ENCODE measurements at places on chromosomes 4 and X.

GRCh38 chrX:9352694-9353411 lies 112.0 kb upstream of the TBL1X start:
- no peak for DNase-seq

- no peak for DNase-seq
Measured at GRCh38 chr4:138833974-138834373, 181.6 kb upstream of the NOCT start.

DNA sequence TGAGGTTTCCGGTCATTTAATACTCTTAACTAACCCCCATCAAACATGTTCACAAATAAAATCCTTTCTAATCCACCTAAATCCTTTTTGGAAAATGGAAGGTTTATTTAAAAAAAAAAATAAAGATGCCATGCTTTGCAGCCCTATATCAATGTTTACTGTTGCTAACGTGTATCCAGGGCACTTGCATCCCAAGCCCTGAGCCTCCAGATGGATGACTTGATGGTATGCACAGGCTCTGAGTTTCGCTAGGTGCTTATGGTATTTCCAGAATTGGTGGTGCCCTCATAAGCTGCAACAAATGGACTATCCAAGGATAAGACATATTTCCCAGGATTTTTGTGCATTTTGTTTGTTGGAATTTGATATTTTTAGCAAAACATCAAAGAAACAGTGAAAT lies 257.7 kb downstream of the PRDM5 start:
- no peak for DNase-seq

DNA sequence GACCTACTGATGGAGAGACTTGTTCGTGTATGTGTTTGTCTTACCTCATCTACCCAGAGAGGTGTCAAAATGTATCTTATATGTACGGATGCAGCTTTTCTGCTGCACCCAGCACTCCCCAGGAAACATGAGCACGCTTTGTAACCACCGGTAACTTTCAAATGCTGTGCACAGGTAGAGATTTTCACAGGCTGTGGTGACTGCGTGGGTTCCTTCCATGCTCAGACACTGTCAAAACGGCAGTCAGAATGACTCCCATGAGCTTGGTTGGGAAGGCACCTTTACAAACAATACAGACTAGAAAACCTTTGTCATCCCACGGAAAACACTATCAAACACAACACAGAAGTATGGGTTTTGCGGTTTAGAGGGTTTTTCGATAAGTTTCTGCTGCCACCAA lies 28.2 kb downstream of the F11 start:
- no peak for DNase-seq

DNA sequence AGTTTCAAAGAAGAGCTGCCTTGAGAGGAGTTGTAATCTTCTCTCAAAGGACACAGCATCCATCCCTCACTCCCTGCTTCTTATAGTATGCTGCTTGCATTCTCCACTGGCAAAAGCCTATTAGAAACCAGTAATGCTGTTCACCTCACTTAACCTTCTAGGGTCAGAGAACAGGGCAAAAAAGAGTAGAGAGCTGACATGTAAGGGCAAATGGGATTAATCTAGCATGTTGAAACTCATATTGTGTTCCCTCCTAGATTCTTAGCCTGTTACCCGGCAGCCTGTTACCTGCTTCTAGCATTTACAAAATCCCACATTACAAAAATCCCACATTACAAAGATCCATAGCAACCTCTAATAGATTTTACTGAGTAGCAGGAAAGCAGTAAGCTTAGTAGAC lies 244.7 kb downstream of the SLC7A11 start:
- DNase-seq: no peak

DNA sequence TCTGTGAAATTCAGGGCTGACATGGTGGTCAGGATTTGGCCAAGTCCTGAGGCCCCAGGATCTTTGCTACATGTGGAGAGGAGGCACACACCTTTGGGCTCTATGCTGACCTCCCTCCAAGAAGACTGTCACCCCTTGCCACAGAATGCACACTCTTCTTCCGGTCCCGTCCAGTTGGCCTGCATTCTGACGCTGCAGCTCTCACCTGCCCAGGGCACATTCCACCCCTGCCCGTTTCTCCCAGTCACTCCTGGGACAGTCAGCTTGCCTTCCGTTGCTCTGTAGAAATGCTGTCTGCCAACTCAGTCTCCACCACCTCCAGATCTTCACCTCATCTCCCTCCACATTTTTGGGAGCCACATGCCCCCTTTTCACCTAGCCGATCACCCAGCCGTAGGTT lies 76.7 kb downstream of the SHROOM2 start:
- no peak for DNase-seq

GRCh38 chr4:124276461-124276860 lies 436.1 kb downstream of the ANKRD50 start:
- no peak for DNase-seq

DNA sequence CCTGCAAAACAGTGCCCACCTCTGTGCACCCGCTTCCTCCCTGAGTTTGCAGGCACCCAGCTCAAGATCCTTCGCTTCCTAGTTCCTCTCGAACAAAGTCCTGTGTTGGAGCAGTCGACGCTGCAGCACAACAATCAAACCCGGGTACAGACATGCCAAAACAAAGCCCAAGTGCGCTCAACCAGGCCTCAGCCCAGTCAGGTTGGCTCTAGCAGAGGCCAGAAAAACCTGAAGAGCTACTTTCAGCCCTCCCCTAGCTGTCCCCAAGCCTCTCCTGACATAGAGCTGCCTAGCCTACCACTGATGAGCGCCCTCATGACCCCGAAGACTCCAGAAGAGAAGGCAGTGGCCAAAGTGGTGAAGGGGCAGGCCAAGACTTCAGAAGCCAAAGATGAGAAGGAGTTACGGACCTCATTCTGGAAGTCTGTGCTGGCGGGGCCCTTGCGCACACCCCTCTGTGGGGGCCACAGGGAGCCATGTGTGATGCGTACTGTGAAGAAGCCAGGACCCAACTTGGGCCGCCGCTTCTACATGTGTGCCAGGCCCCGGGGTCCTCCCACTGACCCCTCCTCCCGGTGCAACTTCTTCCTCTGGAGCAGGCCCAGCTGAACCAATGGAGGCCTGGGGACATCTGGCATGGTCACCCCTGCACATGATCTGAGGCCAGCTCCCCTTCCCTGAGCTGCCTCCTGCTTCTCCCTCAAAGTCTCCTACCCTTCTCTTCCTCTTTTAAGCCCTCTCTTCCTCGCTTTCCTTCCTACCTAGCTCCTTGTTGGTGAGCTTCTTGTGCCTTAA lies 6.9 kb downstream of the APEX2 start:
- no peak for DNase-seq

- no peak for DNase-seq
Measured at GRCh38 chr4:173794662-173795061, 264.6 kb upstream of the HAND2 start.

GRCh38 chrX:36908801-36909675 lies 99.1 kb upstream of the FAM47C start:
- peak; percentile 1 for DNase-seq

GRCh38 chrX:108584617-108585211 lies 145.1 kb downstream of the COL4A5 start:
- DNase-seq: no peak

DNA sequence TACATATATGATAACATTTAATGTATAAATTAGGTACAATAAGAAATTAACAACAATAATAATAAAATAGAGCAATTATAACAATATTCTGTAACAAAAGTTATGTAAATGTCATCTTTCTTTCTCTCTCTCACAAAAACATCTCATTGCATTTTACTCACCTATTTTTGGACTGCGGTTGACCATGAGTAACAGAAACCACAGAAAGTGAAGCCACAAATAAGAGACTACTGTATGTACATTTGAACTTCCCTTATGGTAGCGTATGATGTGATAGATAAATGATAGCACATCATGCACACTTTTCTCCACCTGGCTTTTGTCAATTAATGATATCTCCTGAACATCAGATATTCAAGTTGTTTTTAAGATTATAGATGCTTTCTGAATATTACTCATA lies 80.5 kb downstream of the HNRNPD start:
- no peak for DNase-seq

GRCh38 chr4:151031831-151032605 lies 16.9 kb upstream of the LRBA start:
- DNase-seq: no peak

DNA sequence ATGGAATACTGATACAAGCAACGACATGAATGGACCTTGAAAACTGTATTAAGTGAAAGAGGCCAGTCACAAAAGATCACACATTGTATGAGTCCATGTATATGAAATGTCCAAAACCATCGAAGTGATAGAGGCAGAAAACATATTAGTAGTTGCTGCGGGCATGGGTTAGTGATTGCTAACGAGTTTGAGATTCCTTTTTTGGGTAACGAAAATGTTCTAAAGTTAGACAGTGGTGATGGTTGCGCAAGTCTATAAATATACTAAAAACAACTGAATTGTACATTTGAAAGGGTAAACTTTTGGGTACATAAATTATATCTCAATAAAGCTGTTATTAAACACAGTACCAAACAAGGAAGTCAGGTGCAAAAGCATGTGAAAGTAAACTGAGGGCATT lies 234.5 kb downstream of the FBXW7 start:
- DNase-seq: no peak

GRCh38 chr4:27023366-27023765 lies 162.7 kb downstream of the STIM2 start:
- no peak for DNase-seq

- DNase-seq: no peak
Measured at GRCh38 chrX:119790977-119791436, 423 bp downstream of the RPL39 start.

GRCh38 chr4:14994242-14994641 lies 8.0 kb upstream of the CPEB2 start:
- DNase-seq: no peak

GRCh38 chr4:96183611-96184010 lies 343.7 kb downstream of the PDHA2 start:
- DNase-seq: no peak

DNA sequence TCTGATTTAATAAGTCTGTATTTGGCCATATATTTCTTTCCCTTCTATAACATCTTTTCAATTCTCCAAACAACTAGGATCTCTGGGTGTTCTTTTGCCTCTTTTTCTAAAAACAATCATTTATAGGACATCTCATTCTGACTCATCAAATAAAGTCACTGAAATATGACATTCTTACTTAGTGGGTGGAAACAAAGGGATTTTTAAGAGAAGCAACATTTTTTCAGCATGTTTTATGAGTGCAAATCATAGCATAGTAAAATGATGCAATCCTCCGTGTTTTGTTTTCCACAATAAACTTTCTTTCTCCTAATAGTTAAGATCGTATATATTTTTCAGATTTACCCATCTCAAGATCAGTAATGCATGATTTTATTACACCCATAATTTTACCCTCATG lies 179.8 kb downstream of the SPCS3 start:
- no peak for DNase-seq

DNA sequence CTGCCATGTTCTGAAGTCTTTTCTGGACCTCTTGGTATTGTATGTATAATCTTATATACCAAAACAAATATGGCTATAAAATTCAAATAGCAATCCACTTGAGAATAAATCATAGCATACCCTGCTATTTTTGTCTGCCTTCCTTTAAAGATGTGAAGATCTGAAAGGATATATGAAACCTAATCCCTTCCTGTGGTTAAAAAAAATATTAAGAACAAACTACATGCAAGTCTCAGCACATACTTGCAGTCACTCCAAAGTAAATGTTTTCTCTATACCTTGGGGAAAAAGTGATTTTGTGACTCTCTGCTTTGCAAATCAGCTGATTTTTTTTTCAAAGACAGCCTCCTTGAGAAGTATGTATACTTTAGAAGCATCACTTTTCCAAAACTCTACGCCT lies 322.9 kb downstream of the ANKRD50 start:
- DNase-seq: no peak

DNA sequence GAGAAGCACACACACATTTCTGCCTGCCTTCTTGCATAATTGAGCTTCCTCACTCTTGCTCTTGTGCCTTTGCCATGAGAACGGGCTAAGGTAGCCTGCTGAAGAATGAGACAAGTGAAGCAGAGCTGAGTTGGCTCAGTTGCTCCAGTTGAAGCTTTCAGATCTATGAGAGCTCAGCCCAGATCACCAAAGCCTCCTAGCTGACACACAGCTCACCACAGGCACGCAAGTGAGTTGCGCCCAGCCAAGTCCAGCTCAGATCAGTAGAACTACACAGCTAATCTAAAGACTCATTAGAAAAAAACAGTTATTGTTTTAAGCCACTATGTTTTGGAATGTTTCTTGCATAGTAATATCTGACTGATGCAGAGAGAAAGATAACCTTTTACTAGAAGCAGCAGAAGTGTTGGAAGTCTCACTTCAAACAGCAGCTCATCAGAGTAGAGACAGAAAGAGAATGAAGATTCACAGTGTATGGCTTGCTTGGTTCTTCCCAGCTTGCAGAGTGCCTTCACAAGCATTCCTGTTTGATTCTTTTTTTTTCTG lies 362.4 kb downstream of the MID1IP1 start:
- no peak for DNase-seq

DNA sequence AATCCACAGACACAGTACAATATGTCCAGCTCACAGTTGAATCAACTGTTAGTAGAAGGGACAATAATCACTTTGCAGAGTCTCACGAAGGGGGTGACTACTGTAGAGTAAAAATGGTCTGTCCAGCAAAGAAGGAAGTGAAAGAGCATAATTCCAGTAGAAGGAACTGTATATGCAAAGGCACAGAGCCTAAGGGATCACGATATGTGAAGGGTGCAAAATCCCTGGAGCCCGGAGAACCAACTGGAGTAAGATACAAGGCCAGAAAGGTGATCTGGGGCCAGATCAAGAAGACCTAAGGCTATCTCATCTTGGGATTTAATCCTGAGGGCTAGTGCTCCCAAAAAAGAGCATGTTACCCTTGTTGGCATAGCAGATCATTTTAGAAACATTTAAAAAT lies 192.7 kb upstream of the LDB2 start:
- DNase-seq: no peak

DNA sequence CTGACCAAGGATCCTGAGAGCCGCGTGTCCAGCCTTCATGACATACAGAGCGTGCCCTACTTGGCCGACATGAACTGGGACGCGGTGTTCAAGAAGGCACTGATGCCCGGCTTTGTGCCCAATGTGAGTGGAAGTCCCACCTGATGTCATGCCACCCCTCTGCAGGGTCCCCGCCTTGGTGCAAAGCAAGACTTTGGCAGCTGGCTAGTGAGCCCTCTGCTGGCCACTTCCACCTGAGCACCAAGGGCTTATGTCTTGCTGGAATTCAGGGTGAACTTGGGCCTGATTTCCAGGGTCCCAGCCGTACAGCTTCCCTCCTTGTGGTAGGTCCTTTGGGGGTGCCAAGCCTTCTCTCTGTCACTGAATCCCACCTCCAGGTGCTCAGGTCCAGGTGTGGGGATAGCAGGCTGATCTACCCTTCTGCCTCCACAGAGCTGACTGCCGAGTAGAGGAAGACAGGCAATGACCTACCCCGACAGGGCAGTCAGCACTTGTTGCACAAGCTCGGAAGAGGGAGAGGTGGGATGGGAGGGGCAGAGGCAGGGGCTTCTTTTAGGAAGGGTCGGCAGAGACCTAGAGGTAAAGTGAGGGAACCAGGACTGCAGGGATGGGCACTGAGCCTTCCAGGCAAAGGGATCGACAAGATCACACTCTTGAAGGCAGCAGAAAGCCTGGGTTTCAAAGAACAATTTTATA lies 248.1 kb downstream of the EVC2 start:
- DNase-seq: no peak

DNA sequence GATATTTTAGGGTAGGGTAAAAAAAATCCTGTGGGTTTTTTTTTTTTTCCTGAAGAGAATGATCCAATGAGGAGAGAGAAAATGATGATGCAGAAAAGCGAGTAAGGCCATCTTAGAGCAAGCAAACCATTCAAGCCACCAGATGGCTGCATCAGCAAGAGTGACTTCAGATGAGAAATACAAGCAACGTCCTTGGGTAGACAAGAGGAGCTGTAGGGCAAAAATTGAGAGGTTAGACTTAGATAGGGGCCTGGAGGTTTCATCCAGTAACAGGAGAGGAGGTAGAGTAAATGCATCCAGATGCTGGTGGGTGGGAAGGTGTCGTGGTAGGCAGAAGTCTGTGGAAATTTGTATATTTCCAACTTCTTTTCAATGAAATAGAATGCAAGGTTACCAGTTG lies 14.6 kb downstream of the FTHL17 start:
- DNase-seq: no peak

Measured in SHP77 treated with DMSO at 0.1 percent for 48 hours (cell line).